Daoy (cell line): ENCODE measurements at places on chromosomes 5 and 9.

DNA sequence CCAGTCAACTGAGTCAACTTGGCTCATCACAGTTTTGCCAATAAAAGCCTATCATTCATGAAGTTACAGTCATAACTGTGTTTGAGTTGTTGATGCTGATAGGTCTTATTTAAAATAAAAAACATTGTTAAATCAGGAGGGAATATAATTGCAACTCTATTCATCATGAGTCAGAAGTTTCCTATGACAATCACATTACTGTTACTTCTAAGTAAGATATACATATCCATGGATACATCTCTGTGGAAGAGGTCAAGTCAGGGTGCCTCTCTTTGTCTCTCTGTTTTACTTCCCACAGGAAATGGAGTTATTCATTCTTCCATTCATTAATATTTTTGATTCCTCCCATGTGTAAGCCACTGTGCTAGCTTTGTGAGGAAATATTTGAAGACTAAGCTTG lies 2015.4 kb upstream of the WWC1 start:
- no peak for DNase-seq

- DNase-seq = peak; percentile 45
These were observed 577 bp downstream of the RNF145 start for GRCh38 chr5:159208514-159209437.

- DNase-seq = peak; percentile 35
These were observed 130.6 kb downstream of the CACNA1B start for GRCh38 chr9:138007918-138008841.

DNA sequence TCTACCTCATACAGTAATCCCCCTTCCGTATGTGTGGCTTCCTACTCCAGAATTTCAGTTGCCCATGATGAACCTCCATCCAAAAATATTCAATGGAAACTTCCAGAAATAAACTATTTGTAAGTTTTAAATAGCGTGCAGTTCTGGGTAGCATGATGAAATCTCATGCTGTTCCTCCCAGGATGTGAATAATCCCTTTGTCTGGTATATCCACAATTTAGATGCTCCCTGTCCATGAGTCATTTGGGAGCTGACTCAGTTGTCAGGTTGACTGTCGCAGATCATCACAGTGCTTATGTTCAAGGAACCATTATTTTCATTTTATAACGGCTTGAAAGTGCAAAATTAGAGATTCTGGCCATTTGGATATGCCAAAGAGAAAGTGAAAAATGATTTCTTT lies 290.1 kb upstream of the CDH9 start:
- peak; percentile 15 for DNase-seq

GRCh38 chr9:22257026-22257816 lies 189.4 kb upstream of the DMRTA1 start:
- no peak for DNase-seq

DNA sequence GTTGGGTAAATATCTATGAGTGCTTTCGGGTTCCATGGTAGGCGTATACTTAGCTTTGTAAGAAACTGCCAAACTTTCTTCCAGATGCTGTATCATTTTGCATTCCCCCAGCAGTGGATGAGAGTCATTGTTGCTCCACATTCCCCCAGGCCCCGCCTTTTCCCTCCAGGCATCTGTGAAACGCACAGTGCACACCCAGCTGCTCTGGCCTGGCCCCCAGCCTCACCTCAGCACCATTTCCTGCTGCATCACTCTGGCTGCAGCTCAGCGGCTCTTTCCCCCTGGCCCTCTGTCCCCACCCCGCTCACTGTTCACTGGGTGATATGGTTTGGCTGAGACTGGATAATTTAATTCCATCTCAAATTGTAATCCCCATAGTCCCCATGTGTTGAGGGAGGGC lies 76.6 kb upstream of the SPTLC1 start:
- DNase-seq = peak; percentile 71

DNA sequence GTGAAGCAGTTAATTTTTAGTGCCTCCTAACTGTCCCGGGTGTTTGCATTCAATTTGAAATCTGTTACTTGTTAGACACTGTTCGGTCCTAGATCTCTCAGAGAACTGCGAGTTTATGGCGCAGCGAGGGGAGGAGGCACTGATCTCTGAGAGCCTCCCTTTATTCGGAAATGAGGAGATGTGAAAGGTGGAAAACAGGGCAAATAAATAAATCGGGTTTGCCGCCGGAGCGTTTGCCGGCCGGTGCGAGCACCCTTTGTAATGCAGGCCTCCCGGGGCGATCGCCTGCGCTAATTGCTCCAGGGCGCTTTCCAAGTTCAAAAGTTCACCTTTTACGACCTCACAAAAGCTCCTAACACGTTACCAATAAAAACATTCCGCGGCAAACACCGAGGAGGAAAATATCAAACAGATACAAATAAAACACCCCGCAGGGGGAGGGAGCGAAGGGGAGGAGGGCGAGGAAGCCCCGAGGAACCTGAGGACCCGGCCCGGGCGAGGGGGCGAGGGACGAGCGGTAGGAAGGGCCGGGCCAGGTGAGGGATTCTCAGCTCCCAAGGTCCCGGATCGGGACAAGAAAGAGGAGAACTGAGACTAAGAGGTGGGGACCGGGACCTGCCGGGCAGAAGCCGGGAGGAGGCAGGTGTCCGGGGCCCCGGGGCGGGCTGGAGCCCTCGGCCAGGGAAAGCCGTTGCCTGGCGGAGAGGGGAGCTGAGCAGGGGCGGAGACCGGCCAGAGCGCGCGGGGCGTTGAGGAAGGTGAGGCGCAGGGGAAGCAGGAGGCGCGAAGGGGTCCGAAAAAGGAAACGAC lies 1.4 kb downstream of the NR6A1 start:
- DNase-seq = peak; percentile 52

DNA sequence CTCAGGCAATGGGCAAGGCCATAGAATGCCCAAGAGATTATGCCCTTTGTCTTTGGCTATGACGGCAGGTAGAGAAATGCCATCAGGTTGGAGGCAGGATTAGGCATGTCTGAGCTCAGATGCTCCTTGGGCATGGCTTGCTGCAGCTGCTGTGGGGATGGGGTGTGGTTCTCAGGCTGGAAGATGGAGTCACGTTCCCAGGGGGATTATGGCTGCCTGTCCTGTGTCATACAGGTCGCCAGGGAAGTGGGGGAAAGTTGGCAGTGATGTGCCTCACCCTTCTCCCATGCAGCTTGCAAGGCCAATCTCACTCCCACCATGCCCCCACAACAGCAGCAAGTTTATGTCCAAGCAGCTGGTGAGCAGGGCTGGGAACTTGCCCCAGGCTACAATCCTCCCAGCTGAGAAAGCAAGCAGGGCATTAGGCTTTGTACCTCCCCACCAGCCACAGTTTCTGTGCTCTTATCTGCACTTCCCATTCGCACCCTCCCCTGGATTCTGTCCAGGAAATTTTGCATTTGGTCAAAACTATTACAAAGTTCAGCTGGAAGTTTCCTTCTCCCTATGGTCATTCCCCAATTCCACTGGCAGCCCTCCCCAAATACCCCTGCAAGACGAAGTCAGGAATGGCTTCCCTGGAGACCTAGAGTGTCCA lies 1788.0 kb upstream of the NUDT12 start:
- DNase-seq = no peak

DNA sequence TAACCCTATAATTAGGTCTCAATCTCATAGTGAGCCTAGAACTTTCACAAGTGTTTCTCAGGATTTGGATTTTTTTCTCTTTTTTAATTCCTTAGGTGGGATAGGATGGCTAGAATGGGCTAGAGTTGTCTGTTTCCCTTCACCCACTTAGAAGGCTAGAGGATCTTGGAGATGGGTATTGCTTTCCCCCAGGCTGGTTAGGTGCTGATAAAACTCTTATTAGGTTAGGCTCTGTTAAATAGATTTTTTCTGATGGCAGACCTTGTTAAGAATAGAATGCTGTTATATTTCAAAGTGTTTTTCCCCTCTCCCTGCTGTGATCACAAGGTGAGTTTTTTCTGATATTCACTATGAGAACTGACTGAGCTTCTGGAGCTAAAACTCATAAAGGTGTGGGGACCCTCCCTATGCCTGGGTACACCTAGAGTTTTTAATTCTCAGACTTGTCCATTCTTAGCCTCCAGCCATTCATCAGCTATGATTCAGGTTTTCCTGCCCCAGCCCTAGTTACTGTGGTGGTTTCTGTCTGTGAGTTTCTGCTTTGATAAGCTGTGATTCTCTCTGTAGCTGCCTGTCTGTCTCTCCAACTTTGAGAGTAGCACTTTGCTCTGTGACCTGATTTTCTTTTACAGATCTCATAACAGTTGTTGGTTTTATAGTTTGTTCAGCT lies 132.4 kb downstream of the HACD4 start:
- DNase-seq = no peak

DNA sequence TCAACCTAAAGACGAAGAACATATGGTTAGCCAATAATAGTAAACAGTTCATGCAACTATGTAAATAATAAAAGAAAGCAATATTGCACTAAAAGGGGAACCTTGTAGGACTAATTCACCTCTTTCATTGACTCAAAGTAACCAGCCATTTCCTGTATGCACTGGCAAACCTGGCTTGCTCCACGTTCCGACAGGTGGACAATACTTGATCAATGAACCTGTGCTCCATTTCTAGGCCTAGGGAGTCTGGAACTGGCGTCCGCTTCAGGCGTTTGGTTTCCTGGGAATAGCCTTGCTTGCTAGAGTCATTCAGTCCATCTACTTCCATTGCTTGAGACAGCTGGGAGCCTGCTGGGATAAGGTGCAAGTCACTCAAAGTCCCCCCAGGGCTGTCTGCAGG lies 41.6 kb downstream of the PTAR1 start:
- no peak for DNase-seq

DNA sequence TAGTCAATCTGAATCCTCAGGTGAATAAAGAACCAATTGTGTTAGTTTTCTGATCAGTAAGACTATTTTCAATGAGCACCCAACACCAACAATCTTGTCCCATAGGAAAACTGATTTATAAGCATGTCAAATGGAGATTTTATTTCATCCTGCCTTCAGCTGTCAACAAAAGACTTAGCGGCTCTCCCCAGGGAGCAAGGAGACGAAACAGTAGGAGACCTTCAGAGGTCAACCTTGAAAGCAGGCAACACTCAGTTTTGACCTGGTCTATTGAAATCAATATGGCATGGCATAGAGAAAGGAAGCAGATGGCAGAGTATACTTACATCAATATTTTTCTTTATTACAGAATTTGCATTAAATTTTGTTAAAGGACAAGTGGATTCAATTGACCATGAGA lies 34.1 kb downstream of the ZNF622 start:
- no peak for DNase-seq

DNA sequence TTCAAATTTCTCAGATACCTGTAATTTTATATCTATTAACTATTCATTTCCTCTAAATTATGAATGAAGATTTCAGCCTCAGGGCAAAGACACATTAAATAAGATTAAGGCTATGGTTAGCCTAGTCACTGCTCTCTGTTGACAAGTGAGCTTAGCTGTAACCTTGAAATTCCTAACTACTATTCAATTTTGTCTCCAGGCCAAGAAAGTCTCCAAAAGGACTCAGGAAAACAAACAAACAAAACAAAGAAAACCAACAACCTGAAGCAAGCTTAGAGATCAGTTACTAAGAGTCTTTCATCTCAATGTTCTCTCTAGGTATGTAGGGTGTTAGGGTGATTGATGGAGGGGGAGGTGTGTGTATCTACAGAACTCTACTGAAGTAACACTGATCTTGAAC lies 9.6 kb upstream of the CTNNAL1 start:
- DNase-seq = no peak

GRCh38 chr5:78109891-78110324 lies 184.6 kb downstream of the AP3B1 start:
- no peak for DNase-seq

DNA sequence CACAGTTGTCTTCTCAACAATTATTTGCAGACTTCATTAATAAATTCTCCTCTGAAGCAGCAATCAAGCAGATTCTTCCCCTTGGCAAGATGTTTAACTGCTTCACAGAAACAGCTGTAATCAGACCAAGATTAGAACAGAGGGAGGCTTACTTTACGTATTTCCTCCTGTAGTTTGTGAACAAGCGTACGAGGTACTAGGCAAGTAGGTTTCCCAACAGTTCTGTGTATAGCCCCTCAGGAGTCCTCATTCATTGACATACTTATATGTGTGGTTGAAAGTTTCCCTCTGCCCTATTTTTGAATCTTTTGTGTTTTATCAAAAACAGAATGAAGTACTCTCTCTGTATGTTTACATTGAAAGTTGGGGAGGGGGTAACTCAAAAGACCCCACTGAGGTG lies 128.0 kb downstream of the SPATA31D1 start:
- DNase-seq = no peak

DNA sequence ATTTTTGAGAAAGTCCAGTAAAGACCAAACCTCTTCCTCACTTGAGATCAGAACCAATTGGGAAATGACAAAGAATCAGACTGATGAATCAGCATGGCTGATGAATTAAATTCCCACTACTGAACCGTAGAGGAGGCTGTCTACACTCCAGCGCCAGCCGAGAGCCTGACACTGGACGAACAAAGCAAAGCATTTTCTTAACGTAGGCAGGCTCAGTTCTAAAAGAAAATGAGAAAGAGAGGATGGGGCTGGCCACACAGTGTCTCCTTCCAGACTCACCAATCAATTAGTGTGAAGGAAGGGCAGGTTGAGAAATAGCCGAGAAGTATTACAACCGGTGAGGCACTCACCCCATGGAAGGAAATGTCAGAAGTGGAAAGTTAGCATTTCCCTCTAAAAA lies 49.4 kb downstream of the ITGA1 start:
- peak; percentile 54 for DNase-seq

DNA sequence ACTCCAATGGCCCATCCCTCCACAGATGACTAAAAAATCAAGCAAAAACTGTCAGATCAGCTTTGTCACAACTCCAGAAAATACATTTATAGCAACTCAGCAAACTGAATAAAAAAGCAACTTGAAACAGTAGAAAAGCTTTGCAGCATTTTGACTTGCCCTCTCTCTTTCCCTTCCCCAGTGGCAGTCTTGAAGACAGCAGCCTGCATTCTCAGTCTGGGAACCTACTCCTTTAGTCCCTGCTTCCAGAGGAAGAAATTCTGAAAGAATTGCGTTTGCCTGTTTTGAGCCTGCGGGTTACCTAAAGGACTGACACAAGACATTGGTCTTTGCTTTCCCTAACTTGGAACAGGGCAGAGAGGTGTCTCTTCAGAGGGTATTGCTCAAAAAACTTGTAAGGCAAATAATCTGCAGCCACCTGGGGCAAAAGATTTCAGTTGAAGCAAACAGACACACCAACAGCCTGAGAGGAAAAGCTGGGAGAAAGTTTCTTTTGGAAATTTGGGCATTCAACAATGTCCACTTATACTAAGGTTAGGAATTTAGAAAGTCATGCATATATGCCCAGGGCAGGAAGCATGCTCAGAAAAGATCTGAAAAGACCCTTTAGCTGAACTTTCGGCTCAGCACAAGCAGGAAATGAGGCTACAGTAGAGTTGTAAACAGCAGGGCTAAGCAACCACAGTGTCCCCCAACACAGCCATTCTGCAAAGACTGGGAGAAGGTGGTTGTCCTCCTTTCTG lies 15.2 kb upstream of the SLC35D2 start:
- DNase-seq = no peak

GRCh38 chr5:106085136-106085535 lies 1585.6 kb downstream of the EFNA5 start:
- no peak for DNase-seq

DNA sequence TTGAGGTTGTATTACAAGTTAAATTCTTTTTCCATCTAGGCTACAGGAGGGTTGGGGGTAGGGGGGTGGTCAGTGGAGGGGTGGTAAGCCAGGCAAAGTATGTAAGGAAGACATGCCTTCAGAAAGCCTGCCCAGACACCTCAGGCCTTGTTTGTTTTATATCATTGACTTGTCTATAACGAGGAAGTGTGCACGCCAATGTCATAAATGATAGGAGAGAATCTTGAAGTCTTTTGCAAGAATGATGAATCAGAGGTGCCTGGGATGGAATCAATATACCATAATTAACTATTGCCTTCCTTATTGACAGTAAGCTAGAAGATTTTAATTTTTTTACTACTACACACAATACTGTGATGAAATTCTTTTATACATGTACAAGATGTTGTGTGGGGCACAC lies 90.7 kb downstream of the SEC61B start:
- no peak for DNase-seq
